Naive thymus-derived CD8-positive, alpha-beta T cell (primary cell): ENCODE measurements at places on chromosomes 7 and 10.

DNA sequence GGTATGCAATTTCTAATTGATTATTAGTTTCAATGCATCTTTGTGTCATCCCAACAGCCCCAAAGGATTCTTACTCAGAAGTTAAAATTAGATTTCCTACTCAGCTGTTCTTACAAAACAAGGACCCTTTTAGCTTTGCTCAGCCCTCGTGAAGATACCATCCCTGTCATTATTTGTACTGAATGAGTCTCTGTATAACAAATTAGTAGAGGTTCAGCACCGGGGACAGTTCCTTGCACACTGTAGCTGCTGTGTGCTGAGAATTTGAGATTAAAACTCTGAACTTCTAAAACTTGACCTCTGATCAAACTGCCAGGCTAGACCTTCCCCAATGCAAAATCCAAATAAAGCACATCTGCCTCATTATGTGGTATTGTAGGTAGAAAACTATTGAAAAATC is 299.1 kb downstream of the LHFPL3 start:
- DNase-seq = no peak

DNA sequence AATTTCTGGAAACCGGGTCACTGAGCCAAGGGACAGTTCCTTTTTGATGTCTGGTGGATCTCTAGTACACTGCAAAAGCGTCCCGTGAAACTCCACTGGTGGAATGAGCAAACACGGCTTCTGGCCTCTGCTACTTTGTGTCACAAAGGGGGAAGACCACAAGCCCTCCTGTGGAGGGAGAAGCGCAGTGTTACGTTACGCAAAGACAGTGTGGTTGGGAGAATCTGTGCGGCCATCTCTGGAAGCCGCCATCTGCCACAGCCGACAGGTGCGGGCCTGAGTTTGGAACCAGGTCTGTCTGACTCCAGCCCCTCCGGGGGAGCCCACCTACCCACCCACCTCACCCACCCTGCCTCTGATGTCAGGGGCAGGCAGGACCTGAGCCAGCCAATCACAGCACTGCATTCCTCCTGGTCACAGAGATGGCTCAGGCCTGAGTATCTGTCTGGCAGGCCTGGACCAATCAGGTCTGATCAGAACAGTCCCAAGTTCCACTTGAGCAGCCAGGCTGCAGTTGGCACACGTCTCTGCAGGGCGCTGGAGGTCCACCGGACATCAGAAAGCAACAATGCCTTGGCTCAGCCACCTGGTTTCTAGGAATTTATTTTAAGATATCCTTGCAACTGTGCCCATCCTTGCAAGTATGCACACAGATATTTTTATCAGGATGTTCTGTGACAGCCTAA is 3.0 kb upstream of the CYP2W1 start:
- DNase-seq = no peak

DNA sequence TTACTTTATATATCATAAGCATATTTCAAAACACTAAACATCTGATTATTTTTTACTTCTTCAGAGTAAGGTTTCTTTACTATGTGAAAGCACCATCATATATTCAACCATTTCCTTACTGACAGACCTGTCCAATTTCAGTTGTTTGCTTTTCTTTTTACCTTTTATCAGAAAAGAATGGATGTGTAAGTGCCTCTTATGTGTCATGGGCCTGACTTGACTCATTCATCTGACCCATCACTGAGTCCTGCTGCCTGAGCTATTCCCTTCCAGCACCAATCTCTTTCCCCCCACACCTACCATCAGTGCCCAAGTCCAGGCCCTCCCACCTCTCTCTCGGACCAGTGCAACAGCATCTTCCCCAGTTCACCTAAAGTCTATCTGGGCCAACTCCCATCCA is 41.7 kb upstream of the ARID5B start:
- no peak for DNase-seq

DNA sequence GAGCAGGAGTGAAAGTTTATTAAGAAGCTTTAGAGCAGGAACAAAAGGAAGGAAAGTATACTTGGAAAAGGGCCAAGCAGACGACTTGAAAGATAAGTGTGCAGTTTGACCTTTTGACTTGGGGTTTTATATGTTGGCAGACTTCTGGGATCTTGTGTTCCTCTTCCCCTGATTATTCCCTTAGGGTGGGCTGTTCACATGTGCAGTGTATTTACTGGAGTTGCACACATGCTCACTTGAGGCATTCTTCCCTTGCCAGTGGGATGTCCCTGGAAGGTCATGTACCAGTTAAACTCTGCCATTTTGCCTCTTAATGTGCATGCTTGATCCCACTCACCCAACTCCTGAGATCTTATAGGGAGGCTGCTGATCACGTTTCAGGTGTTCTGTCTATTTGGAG is 23.4 kb upstream of the ARHGAP12 start:
- no peak for DNase-seq

- no peak for DNase-seq
Measured at GRCh38 chr10:70891627-70892026, 3.3 kb upstream of the PCBD1 start.

DNA sequence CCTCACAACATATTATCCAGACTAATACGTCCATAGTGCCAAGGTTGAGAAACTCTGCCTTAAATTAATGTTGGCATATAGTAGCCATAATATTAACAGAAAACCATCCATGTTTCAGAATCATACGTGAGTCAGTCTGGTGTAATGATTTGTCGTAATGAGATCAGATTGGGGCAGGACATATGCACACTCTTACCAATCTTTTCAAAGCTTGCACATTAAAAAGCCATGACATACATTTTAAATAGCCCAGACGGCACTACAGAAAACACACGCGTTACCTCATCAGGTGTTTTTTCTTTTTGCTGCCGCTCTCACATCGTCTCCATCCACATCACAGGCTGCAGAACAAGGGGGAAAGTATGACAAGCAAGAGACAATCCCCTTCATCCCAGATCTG is 211.6 kb downstream of the NEBL start:
- DNase-seq = no peak

DNA sequence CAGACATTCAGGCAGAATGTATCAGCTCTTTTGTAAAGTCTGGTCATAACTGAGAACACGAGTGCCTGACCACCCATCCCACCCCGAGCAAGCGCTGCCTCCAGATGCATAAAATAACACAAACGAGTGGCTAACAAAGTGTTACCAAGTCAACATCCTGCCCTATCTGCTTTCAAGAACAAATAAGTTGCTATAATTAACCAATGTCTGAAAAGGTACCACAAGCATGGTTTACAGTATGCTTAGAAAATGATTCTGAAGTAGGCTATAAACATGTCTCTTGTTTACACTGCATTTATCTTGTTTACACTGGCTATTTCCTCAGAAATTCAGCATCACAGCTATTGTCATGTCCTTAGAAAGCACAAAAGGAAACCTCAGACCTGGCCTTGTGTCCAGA is 49.5 kb downstream of the PIK3AP1 start:
- no peak for DNase-seq

DNA sequence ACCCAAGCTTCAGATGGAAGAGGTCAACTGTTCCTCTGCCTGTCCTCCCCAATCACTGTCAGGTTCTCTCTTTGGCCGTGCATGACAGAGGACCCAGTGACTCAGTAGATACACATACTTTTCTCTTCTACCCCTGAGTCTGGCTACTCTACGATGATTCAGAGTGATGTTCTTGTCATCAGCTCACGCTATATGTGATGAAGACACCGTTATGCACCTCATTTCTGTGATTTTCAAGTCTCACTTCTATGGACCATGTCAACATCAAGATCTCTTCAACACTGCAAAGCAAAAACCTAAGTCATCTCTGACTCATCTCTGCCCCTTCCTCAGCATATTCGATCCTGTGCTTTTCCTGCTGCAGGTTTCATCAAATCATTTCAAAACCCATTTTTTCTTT is 76.6 kb upstream of the DGKI start:
- no peak for DNase-seq

GRCh38 chr7:28418966-28419365 is 6.6 kb downstream of the CREB5 start:
- no peak for DNase-seq
